ENCODE measurements at places on chromosomes 3 and 15.

- no peak for DNase-seq
These were observed 57.5 kb upstream of the ZBED2 start for GRCh38 chr3:111652492-111653180.

GRCh38 chr3:121894301-121894990, at the start of gene SLC15A2:
TSS of gene SLC15A2 (plus strand) at chr3:121894401. CDS start at chr3:121894477, 76 bp downstream.
- DNase-seq = no peak

DNA sequence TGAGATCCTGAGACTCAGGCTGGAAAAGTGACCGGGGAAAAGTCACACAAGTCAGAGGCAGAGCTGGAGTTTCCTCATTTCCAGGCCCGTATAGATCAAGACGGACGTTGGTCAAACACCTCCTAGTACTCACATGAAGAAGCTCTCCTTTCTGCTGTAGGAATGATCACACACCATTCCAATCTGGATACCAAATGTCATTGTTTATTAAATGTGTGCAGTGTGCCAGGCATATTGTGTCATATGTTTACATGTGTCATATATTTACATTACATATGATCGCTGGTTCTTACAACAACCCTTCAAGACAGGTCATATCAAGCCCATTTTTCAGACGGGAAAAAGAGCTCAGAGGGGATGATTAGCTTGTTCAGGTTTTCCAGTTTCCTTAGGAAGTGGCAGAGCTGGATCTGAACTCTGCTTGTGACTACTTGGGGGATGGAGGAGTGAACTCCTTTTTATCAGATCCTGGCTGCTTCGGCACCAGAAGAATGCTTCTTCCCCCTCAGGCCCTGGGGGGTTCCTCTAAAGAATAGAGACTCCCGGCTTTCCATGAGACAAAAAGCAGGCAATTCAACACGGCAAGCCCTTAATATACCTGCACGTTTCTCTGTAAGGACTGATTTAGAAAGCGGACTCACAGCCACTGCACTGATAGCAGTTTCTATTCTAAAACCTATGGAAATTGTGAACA, 41.9 kb downstream of the FAM43A start:
- no peak for DNase-seq

DNA sequence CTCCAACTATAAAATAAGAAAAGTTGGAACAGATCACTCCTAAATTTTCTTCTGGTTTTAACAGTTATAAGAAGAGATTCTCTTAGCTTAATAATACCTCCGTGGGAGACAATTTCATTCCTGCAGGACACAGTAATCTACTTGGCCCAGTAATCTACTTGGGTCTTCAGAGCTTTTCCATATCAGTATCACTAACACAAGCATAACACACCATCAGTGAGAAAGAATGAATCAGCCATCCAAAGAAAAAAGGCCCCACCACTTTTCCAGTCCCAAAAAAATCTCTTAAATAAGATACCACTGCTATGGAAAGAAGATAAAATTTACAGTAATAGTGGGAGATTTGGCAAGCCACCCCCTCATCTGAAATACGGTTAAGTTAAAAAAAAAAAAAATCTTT, 20.2 kb downstream of the SIN3A start:
- no peak for DNase-seq

DNA sequence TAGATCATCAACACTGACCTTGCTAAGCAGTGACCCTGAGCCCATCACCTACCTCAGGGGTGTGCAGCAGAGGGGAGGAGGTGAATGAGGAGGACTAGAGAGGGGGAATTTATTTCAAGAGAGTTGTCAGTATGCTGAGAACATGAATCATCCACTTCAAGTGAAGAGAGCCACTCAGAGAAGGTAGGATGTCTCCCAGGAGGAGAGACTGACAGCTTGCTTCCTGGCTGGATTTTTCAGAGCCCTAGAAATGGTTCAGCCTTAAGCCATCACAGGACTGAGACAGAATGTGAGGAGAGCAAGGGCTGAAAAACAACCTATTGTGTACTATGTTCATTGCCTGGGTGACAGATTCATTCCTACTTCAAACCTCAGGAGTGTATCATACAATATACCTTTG, 34.8 kb downstream of the CCNL1 start:
- no peak for DNase-seq

GRCh38 chr3:108035751-108036150, 55.1 kb downstream of the CD47 start:
- no peak for DNase-seq

- peak; percentile 53 for DNase-seq
These were observed 20.6 kb downstream of the MYH15 start for GRCh38 chr3:108489776-108490175.

GRCh38 chr3:54004335-54004734, 112.7 kb upstream of the SELENOK start:
- DNase-seq = no peak

GRCh38 chr3:161025911-161026310, 79.2 kb downstream of the B3GALNT1 start:
- no peak for DNase-seq

GRCh38 chr3:115415246-115415996, 207.9 kb upstream of the GAP43 start:
- no peak for DNase-seq

- no peak for DNase-seq
These were observed 37.6 kb downstream of the CACNA2D3 start for GRCh38 chr3:54159917-54160316.

- no peak for DNase-seq
These were observed 126.4 kb downstream of the SHQ1 start for GRCh38 chr3:72721683-72722381.

GRCh38 chr3:172437713-172438112, 10.5 kb downstream of the GHSR start:
- DNase-seq = no peak
